ENCODE measurements at places on chromosomes 7 and 10.

DNA sequence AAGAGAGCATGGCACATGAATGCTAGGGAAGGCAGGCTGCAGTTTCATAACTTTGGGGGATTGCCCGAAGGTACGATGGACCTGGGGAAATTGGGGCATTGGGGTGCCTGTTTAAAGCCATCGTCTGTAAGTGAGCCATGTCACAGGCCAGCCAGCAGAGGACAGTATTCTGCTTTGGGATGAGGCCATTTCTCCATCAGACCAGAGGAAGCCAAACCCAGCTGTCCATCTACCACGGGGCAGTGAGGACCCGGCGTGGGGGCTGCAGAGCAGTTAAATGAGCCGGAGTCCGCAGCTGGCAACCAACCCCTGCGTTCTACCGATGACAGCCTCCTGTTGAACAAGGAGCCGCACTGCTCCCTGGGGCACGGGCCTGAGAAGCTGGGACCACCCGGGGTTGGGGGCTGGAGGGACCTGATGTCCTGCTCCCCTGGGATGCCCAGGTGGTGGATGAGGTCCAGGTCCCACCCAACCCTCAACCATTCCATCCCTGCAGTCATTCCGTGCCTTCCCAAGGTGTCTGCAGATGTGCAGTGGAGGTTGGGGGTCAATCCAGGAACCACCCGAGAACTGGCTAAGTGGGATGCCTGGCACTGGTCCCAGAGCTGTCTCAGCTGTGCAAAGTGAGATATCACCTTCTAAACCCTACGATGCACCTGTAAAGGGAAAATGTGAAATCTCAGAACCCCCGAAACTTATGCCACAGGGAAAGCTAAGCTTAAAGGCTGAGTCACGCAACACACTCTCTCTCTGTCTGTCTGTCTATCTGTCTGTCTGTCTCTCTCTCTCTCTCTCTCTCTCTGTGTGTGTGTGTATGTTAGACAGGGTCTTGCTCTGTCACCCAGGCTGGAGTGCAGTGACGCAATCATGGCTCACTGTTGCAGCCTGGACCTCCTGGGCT is 12.1 kb upstream of the RHBDD2 start:
- DNase-seq: peak; percentile 14

- no peak for DNase-seq
Measured at GRCh38 chr10:131214521-131215244, 96.8 kb downstream of the TCERG1L start.

DNA sequence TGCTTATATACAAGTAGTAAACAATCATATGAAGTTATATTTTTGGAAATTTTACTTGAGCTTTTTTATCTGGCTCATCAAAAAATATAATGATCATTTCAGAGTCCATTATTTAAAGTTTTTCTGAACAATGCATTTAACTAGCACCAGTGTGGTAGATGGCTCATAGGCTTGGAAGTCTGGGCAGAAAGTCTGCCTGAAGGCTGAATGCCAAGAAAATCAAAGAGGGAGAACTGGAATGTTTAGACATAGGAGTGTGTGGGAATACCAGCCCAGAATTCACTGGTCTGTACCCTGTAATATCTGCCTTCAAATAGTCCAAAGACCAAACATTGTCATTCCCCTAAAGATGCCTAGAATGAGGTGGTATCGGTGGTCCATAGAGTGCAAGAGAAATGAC is 40.3 kb upstream of the ANK3 start:
- DNase-seq: no peak

GRCh38 chr7:29563590-29564495 is at the start of gene PRR15:
Gene PRR15, plus strand, starts transcription at chr7:29563835. Its CDS starts 2,495 bp downstream, at chr7:29566330.
- no peak for DNase-seq

- no peak for DNase-seq
Measured at GRCh38 chr7:111729483-111729882, 167.2 kb upstream of the IMMP2L start.

DNA sequence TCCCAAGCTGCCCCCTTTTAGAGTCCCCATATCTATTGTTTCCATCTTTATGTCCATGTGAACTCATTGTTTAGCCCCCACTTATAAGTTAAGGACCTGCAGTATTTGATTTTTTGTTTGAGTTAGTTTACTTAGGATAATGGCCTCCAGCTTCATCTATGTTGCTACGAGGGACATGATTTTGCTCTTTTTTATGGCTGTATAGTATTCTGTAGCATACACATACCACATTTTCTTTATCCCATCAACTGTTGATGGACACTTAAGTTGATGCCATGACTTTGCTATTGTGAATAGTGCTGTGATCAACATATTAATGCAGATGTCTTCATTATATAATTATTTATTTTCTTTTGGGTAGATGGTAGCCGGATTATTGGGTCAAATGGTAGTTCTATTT is 576.9 kb downstream of the ANKRD7 start:
- no peak for DNase-seq

DNA sequence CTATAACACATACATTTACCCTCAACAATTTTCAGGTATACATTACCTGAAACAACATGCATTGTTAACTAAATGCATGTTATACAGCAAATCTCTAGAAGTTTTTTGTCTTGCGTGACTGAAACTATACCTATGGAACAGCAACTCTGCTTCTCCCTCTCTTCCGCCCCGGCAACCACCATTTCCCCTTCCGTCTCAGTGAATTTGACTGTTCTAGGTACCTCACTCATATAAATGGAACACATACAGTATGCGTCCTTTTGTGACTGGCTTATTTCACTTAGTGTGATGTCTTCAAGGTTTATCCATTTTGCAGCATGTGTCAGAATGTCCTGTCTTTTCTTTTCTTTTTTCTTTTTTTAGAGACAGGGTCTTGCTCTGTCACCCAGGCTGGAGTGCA is 22.5 kb downstream of the CALHM2 start:
- no peak for DNase-seq

GRCh38 chr10:50452603-50453002 is 171.2 kb downstream of the SGMS1 start:
- DNase-seq: no peak

DNA sequence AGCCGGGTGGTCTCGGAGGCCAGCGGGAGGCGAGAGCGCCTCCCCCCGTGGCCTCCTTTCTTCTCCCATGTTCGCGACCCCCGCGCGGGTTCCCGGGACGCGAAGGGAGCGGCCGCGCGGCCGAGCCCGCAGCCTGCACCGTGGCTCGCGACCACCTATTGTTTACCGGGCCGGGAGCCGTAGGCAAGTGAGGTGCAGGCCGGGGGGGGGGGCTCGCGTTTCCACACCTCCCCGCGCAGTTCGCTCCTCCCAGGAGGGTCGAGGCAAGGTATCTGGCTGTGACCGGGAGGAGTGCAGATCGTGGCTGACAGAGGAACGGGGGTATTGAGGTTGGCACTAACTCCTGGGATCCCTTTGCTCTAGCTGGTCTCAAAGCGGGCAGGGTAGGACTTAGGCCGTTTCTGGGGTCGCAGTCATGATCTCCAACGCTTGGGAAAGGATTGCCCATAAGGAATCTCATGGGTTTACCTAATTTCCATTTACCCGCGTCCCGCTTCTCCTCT is 734 bp downstream of the PTPN12 start:
- DNase-seq: no peak

DNA sequence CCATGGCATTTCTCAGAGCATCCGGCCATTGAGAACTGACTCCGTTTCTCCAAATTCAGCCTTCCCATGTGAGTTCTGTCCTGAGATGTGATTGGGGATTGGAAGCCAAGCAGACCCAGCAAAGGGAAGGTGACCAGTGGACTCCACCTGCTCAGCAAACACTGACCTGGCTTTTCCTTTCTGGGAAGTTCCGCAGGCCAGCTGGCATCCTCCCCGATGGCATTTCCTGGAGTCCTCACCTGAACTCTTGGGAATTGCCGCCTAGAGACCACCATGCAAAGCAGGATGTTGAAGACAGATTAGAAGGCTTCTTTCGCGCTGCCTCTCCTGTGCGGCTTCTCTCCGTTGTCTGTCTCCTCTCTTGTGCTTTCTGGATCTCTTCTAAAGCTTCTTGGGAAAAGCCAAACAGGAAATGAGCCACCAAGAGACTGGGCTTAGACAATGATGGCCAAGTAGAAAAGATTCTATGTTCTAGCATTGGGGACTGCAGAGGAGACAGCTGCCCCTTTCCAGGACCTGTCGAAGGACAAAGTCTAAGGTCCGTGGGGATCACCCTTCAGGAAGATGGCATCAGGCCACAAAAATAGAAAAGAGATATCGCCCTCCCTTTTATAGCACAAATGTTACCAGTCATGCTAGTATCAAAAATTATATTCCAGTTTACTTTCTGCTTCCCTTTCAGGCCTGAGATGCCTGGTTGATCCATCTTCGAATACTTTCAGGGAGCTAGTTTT is 103.7 kb upstream of the INSYN2A start:
- DNase-seq: no peak

DNA sequence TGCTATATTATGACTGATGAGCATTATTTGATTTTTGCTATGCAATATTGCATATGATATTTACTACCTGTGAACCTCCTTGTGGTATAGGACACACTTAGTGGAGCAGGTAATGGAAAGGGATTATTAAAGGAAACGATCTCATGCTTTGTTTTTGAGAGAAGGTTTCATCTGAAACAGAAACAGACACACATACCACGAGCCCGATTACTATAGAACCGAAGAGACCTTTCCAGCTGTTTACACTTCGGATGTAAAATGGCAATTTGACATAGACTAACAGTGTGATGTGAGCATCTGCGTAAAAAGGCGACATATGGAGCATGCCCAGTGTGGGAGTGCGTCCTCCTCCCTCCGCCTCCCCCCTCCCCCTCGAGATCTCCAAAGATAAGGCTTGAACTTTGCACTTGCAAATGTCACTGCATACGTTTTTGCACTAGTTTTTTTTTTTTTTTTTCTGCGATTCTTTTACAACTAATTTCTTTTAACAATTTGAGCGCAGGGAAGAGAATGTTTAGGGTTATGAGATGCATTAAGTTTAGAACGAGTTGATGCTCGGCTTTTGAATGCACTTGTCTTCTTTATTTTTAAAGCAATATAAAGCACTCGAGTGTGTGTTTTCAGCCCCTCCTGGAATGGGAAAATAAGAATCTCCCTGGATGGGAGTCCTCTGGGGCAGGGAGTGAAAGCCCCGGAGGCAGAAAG is 251.0 kb downstream of the NSUN6 start:
- no peak for DNase-seq

DNA sequence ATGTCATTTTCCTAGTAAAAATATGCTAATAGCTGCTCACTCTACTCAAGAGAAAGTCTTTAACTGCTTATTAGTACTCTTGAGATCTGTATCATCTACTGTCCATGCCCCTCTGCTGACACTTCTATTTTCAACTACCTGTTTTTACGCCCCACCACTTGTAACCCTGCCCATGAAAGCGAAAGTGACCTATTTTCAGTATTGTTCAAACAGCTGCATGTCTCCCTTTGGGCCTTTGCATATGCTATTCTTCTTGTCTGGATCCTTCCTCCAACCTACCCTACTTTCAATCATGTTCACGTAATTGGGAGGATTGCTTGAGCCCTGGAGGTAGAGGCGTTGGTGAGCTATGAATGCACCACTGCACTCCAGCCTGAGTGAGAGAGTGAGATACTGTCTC is 1481.3 kb downstream of the GATA3 start:
- no peak for DNase-seq

DNA sequence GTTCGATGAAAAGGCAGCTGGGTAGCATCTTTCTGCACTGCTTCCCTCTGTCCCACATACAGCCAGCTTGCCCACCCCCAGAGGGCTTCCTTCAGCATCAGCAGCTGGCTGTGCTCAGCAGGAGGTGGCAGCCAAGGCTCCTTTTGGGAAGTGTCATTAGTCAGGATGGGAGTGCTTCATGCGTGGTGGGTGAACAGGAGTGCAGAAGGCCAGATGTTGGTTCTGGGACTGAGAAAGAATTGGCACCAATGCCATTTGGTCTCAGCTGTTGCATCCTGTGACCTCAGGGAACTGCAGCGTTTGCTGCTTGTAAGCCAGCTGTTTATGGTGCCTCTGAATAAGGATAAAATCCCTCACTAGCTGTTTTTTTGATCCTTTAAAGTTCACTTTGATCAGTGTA is 131.1 kb upstream of the SORCS3 start:
- no peak for DNase-seq

GRCh38 chr10:129541200-129541599 is 74.2 kb downstream of the MGMT start:
- no peak for DNase-seq

GRCh38 chr10:95277201-95277570 is 13.6 kb downstream of the PDLIM1 start:
- no peak for DNase-seq

- no peak for DNase-seq
Measured at GRCh38 chr10:42553064-42553407, 85.3 kb downstream of the ZNF33B start.

DNA sequence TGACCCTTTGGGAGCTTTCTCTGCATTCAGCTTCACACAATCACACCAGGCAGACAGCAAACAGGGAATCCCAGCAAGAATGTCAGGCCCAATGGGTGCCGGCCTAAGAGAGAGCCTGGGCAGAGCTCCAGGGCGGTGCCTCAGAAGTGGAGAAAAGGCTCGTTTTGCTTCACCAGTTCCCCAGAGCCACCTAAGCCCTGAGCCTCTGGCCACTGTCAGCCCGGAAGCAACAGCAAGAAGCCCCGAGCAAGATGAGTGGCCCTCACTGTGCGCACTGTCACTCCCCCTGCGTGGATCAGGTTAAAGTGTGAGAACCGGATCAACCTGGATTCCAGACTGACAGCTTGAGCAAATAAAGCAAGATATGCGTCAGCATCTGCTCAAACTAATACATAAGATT is 14.7 kb downstream of the CNPY1 start:
- no peak for DNase-seq

- DNase-seq: no peak
Measured at GRCh38 chr10:8054244-8054493, 319 bp upstream of the GATA3 start.

DNA sequence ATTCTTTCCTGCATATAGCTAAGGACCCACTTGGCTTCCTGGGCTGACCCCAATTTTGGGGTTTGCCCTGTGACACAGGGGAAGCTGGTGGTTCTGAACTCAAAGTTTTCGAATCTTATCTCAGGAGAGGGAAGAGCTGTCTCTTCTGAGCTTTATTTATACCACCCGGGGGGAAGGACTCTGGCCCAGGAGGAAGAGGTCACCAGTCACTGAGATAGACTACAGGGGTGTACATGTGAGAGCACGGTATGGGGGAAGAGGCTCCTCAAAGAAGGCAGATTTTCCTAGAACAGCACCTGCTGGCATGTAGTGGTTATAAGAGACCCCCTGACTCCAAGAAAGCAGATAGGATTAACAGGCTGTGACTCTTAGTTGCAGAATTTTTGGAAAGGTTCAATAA is 101.8 kb upstream of the ELMO1 start:
- no peak for DNase-seq

- DNase-seq: no peak
Measured at GRCh38 chr7:43756368-43757072, 2.0 kb upstream of the BLVRA start.

- DNase-seq: no peak
Measured at GRCh38 chr10:103660364-103661197, 167.1 kb downstream of the NEURL1 start.

- DNase-seq: no peak
Measured at GRCh38 chr7:55567571-55567970, 4.7 kb downstream of the VOPP1 start.

GRCh38 chr10:1654811-1655356 is 82.4 kb downstream of the ADARB2 start:
- DNase-seq: no peak

Data from T-helper 22 cell (primary cell).